ENCODE measurements at places on chromosomes 3 and 15.

DNA sequence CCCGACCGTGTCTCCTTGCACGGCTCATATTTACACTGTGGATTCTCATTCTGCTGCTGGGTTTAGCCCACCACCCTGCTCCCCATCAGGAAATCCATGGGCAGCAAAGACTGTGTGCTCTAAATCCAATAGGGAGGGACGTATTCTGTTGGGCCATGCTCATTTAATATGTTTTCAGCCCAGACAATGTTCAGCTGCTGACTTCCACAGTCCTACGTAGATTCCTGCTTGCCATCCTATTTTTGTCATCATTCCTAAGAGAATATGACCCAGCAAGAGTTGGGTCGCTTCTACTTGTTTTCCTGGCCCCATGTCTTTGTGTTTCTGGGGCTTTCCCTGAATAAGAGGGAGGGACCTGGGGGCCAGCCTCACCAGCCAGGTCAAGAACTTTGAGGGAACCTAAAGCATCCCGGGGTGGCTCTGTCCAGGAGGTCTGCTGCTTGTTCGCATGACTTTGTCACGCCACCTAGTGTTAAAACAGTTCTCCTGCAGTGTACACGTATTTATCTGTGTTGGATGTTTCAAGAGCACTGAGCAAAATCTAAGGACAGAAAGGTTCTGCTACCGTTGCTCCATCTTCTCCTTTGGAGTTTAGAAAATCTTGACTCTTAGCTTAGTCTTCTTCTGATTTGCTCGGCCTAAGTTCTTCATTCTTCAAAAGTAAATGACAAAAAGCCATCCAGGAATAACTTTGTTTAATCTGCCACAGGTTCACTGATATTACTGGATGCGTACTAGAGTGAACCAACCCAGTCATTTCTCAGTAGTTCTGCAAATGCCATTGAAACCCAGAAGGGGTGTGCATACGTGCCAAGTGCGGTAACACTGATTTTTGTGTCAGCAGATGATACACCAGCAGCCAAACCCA lies 79.8 kb upstream of the NR2E3 start:
- DNase-seq = peak; percentile 66

- no peak for DNase-seq
Measured at GRCh38 chr15:67401336-67401735, 119.6 kb upstream of the C15orf61 start.

DNA sequence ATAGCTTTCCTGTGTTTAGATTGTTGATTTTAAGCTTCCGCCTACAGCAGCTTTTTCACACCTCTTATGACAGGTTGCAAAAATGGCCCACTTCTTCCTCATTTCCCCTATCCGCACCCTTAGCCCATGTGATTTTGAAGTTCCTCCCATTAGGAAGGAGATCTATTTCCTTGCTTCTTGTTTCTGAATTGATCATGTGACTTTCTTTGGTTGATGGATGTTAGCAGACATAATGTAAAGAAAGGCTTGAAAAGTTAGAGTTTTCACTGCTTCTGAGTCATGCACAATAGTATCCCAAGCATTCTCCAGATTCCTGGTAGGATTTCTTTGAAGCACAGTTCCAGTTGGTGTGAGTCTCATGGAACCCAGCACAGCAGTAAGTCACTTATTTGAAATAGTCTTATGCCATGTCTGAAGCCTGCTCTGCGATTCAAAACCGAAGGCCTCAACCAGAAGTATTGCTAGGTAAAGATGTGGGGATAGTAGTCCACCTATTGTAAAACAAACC lies 76.6 kb downstream of the EDEM1 start:
- DNase-seq = no peak

GRCh38 chr3:109114746-109115145 lies 3.2 kb downstream of the MORC1 start:
- DNase-seq = no peak

DNA sequence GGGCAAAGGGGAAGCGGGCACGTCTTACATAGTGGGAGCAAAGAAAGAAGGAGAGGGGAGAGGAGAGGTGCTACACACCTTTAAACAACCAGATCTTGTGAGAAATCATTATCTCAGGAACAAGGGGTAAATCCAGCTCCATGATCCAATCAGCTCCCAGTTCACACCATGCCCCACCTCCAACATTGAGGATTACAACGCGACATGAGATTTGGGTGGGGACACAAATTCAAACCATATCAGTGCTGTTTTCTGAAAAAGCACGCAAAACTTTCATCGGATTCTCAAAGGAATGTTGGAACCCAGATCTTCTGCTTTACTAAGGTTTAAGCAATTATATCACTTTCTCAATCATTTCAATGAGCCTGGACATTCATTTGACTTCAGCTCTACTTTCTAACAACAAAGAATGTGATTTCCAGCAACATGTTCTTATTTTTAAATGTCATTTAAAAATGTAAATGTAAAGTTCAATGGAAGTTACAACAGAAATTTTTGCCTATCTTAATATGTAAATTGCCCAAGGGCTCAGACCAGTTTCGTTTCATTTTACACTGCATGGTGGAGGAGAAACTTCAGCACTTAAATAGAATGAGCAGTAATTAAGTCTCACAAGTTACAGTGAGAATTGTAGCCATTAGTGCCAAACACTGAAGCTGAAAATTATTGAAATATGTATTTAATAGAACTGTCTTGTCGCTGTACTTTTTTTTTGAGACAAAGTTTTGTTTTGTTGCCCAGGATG lies 8.4 kb upstream of the CCDC54 start:
- DNase-seq = no peak

DNA sequence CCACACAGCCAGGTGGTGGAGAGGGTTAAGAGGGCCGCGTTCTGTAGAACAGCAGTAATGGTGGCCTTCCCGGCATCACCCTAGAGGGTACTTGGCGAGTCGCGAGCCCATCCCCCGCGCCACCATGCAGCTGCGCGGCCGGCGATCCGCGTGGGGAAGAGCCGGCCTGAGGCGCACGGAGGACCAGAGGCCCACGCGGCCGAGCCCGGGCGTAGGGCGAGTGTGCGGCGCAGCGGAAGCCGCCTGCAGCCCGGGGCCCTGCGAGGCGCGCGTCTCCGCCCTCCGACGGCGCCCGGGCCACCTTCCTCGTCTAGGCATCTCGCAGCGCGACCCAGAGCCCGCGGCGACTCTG lies 423 bp downstream of the TKT start:
- DNase-seq = no peak

GRCh38 chr3:115706311-115706829 lies 83.1 kb downstream of the GAP43 start:
- DNase-seq = no peak

DNA sequence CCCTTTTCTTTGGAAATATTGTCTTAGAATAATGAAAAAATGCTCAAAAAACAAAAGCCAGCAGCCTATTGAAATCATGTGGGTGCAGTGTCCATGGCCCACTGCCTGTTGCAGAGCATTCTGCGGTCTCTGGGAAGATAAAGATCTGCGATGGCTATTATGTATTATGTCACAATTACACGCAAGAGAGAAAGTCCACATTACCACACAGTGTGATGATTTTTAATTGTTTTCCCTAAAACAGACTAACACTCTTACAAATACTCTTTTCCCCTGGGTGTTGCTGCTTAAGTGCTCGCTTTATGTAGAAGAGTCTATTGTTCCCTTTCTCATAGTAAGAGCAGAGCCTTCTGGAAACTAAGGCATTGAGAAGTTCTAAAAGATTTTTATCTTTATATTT lies 32.2 kb downstream of the SSR3 start:
- DNase-seq = no peak

DNA sequence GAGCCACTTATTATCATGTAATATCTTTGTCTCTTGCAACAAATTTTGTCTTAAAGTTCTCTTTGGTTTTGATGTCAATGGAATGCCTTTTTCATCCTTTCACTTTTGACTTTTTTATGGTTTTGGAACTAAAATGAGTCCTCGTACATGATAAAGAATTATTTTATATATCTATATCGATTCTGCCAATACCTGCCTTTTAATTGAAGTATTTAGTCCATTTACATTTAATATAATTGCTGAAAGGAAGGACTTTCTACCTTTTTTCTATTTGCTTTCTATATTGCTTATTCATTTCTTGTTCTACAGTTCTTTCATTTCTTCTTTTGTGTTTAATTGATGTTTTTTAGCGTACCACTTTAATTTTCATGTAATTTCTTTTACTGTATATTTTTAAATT lies 32.8 kb downstream of the GABRA5 start:
- DNase-seq = no peak

DNA sequence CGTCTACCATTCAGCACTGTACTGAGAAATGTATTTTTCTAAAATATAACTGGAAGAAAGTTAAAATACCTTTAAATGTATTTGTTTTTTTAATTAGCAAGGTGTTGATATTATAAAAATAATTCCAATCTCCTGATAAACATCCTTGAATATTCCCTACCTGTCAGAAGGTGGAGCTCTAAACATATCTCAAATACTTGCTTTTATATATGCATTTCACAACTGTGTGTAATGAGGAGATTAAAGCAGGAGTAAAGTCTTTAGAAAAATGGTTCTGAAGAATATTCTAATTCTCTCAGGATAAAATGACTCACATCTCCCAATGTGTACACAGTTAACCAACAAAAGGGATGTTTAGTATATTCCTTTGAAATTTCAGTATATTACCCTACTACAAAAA lies 422.7 kb downstream of the PLCL2 start:
- DNase-seq = no peak

- no peak for DNase-seq
Measured at GRCh38 chr3:87977765-87978164, 81.0 kb downstream of the CGGBP1 start.

DNA sequence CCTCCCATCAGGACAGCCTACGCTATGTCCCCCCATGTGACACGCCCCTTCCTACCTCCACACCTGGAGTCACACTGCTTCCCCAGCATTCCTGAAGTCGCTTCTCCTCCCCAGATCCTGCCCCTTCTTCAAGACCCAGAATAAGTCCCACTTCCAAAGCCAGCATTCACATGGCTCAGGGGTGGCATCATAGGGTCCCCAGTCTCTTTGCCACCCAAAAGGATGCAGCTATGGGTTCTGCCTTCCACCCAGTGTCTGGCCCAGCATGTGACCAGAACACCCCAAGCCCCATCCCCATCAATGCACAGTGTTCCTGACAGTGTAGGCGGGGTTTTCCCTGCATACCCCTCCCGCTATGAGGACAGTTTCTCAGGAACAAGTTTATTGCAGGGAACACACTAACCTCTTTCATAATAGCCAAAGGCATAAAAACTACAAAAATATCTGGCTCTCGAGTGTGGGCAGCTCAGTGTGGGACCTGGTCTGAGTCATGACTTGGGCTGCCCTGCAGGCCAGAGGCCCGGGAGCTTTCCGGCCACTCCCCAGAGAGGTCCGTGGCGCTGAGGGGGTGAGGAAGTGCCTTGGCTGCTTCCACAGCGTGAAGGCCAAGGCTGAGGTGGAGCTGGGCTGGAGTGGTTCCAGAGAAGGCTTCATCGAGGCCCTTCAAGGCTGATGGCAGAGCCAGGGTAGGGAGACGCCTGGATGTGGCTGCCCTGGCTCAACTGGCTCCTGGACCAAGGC lies 5.8 kb downstream of the ISLR start:
- DNase-seq = no peak

GRCh38 chr3:22862111-22862510 lies 341.0 kb upstream of the UBE2E2 start:
- peak; percentile 12 for DNase-seq

GRCh38 chr3:71497367-71497897 lies 86.1 kb downstream of the FOXP1 start:
- DNase-seq = no peak

DNA sequence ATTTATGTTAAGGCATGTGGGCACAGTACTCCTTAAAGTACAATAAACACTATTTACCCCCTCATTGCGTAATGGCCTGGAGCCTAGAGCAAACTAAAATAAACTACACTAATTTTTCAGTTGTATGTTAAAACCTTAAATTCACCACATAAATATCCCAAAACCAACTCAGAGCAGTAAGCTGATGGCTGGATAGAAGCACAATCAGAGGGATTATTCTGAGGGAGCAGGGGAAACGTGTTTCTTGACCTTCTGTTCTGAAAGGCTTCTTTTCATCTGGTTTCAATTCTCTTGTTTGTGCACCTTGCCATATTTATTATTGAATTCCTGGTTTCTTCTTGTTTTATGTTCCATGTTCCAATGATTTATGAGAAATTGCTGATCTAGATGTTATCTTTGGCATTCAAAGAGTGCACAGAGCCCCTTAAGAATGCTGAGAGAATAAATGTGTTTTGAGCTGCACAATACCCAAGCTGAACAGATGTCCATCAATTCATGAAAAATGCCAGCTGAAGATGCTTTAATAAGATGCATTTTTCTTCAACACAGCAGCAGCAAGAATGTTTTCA lies 29.6 kb downstream of the RPL22L1 start:
- no peak for DNase-seq

DNA sequence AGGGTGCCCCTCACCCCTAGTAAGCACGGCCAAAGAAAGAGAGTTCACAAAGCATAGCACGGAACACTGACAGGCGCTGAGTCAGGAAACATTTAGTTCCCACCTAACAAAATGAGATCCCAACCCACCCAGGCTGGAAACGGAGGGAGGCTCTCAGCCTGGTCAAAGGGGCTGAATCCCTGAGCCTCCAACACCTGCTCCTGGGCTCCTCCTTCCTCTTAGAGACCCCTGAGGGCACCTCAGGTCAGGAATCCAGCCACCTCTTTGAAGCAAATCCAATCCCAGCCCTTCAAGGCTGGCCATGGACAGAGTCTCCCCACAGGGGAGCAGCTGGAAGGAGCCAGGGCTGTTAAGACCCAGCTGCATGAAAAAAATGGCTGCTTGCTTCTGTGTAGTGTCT lies 154.4 kb upstream of the HES1 start:
- DNase-seq = no peak

Data from HEK293T (cell line).